ENCODE measurements at places on chromosomes 11 and 22. TPM values are rescaled to one million over a fixed set of nuclear protein-coding genes. Genes with fewer than 3 reads are reported as not detected.

DNA sequence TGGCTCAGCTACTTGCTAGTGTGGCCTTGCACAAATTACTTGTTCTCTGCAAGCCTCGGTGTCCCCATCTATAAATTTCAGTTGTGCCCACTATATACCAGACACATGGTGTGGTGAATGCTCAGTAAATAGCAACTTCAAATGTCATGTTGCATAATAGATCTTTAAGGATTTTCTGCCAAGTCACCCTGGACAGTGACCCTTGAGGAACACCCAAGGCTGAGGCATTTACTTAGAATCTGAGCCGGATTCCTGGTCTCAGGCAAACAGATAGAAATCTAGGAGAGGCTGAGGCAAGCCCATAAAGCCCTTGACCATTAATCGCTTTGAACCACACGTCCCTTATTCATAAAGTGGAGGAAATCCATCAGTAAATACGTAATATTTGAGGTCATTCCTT lies 9.7 kb downstream of the TEAD1 start:
- DNase-seq: no peak

DNA sequence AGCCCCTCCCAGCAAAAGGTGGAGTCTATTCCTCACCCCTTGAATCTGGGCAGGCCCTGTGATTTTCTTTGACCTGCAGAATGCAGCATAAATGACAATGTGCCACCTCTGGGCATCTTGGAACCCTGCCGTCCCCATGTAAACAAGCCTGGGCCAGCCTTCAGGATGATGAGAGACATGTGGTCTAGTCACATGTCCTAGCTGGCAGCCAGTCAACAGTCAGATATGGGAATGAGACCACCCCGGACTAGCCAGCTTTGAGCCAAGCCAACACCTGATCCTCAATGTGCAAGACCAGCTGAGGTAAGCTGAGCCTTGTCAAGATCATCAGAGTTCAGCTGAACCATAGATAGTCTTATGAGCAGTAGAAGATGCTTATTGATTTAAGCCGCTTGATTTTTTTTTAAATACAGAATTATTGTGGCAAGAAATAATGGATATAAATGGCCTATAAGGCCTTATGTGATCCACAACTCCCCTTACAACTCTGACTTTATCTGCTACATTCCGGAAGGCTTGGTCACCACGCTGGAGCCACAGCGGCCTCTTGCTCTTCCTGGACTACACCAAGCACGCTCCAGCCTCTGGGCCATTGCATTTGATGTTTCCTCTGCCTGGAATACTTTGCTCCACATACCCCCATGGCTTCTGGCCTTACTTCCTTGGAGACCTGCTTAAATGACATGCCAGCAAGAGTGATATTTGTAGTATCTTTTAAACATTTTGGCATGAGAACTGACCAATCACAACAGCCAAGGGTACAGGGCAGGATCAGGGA lies 225.9 kb upstream of the SESN3 start:
- no peak for DNase-seq

GRCh38 chr11:117584056-117584830 lies 212.8 kb downstream of the DSCAML1 start:
- no peak for DNase-seq

- no peak for DNase-seq
Observed at GRCh38 chr11:71452199-71453036, 585 bp upstream of the NADSYN1 start.

- no peak for DNase-seq
Observed at GRCh38 chr11:128057786-128058395, 529.5 kb downstream of the ETS1 start.

GRCh38 chr11:87251560-87251959 lies 213.8 kb downstream of the TMEM135 start:
- DNase-seq: no peak

- DNase-seq: peak; percentile 75
Observed at GRCh38 chr11:133243832-133244231, 288.5 kb downstream of the OPCML start.

DNA sequence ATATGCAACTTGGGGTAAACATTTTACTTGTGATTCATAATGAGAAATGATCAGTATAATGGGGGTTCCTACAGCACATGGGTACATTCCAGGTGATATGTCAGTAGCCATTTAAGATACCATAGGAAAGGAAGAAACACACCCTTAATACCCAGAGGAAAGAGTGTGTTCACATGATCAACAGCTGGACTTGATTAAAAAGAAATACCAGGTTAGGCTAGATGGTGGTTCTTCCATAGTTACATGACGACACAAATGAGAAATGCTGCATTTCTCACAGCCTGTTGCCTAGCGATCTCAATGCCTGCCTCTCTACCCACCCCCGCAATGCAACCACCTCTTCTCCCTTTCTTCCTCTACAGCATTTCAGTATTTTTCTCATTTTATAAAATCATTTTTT lies 96.8 kb downstream of the TTC28 start:
- no peak for DNase-seq

Gene CASP12
- not detected for total RNA-seq

Gene ASPHD2
- 7.2 TPM for total RNA-seq

Gene CARD16
- not detected for total RNA-seq
